ENCODE measurements at places on chromosomes 16 and 17. TPM values are rescaled to one million over a fixed set of nuclear protein-coding genes. Genes with fewer than 3 reads are reported as not detected.

Gene C16orf86
- total RNA-seq: 11.9 TPM

Gene SAMD14
- total RNA-seq: 9.7 TPM

- DNase-seq: no peak
- H3K27ac ChIP-seq: no peak overlapping the region
- no peaks in the 10 kb centered on the region for H3K27me3 ChIP-seq
- H3K4me1 ChIP-seq: no peaks in the 10 kb centered on the region
- no peaks in the 10 kb centered on the region for H3K36me3 ChIP-seq
- H3K4me3 ChIP-seq: no peak overlapping the region
These were observed 33.6 kb upstream of the CPPED1 start for GRCh38 chr16:12837291-12837690.

GRCh38 chr16:67312719-67313118 is 13.8 kb downstream of the KCTD19 start:
- no peaks in the 10 kb centered on the region for H3K36me3 ChIP-seq
- peaks cover 11% of the 10 kb centered on the region for H3K4me1 ChIP-seq
- DNase-seq: no peak
- no peaks in the 10 kb centered on the region for H3K27me3 ChIP-seq
- no peak overlapping the region for H3K4me3 ChIP-seq
- H3K27ac ChIP-seq: no peak overlapping the region

- H3K27me3 ChIP-seq: no peaks in the 10 kb centered on the region
- peaks cover 7% of the 10 kb centered on the region for H3K4me1 ChIP-seq
- no peak overlapping the region for H3K27ac ChIP-seq
- H3K4me3 ChIP-seq: no peak overlapping the region
- no peak for DNase-seq
- no peaks in the 10 kb centered on the region for H3K36me3 ChIP-seq
These were observed 5.5 kb upstream of the KRT19 start for GRCh38 chr17:41533613-41534012.

Gene C16orf78
- not detected for total RNA-seq

DNA sequence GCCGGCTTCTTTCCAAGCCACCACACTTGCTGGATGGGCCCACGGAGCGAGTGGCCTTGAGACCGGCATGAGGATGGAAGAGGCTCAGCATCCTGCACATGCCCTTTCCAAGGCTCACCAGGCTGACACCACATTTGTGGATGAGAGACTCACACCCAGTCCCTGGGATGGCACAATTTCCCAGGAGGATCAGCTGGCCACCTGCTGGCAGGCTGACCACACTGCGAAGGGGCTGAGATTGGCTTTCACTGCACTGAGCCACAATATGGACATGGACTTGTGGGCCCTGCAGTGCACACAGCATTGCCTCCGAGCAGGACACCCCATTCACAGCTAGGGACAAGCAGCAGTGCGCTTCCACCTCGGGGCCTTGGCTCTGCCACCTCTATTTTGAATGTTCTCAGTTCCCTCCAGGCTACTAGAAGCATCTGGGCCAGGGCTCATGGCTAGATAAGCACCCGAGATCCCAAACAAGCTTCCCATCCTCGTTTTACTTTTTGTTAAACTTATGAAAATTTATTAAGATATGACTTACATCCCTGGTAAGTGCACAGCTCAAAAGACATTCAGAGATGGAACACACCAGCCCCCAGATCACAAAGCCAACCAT is 25.3 kb upstream of the KSR1 start:
- no peak for DNase-seq
- no peak overlapping the region for H3K27ac ChIP-seq
- no peaks in the 10 kb centered on the region for H3K36me3 ChIP-seq
- H3K27me3 ChIP-seq: no peaks in the 10 kb centered on the region
- H3K4me3 ChIP-seq: no peak overlapping the region

Gene CCL8
- total RNA-seq: 2.5 TPM

GRCh38 chr16:21100447-21100846 is 50.2 kb downstream of the DNAH3 start:
- no peak overlapping the region for H3K27ac ChIP-seq
- no peaks in the 10 kb centered on the region for H3K36me3 ChIP-seq
- no peak for DNase-seq

DNA sequence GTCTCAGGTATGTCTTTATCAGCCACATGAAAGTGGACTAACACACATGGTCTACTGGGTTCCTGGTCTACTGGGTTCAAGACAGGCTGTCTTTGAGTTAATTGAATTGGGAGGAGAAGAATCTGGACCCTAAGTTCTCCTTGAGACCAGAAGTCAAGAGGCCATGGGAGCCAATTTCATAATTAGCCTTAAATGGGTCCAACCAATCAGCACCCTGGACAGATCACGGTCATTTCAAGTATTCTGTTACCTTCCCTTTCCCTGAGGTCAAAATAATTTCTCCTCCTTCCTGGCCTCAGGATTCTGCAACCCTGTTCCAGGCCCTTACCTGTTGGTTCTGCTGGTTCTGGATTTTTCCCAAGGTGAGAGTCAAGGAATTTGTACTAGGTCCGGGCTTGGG is 23.8 kb downstream of the OSBPL7 start:
- no peak overlapping the region for H3K4me3 ChIP-seq
- H3K27me3 ChIP-seq: no peaks in the 10 kb centered on the region
- H3K36me3 ChIP-seq: no peaks in the 10 kb centered on the region
- H3K27ac ChIP-seq: no peak overlapping the region
- H3K4me1 ChIP-seq: no peaks in the 10 kb centered on the region

GRCh38 chr16:1610899-1611632 is 806 bp downstream of the IFT140 start:
- H3K27ac ChIP-seq: peak overlapping the region; percentile 70
- H3K4me3 ChIP-seq: peak overlapping the region; percentile 88
- no peak for DNase-seq
- no peaks in the 10 kb centered on the region for H3K36me3 ChIP-seq
- H3K27me3 ChIP-seq: no peaks in the 10 kb centered on the region

Gene INCA1
- total RNA-seq: not detected

GRCh38 chr16:76956394-76956793 is 234.6 kb upstream of the MON1B start:
- H3K4me1 ChIP-seq: no peaks in the 10 kb centered on the region
- H3K27ac ChIP-seq: no peak overlapping the region
- H3K4me3 ChIP-seq: no peak overlapping the region
- H3K27me3 ChIP-seq: no peaks in the 10 kb centered on the region

DNA sequence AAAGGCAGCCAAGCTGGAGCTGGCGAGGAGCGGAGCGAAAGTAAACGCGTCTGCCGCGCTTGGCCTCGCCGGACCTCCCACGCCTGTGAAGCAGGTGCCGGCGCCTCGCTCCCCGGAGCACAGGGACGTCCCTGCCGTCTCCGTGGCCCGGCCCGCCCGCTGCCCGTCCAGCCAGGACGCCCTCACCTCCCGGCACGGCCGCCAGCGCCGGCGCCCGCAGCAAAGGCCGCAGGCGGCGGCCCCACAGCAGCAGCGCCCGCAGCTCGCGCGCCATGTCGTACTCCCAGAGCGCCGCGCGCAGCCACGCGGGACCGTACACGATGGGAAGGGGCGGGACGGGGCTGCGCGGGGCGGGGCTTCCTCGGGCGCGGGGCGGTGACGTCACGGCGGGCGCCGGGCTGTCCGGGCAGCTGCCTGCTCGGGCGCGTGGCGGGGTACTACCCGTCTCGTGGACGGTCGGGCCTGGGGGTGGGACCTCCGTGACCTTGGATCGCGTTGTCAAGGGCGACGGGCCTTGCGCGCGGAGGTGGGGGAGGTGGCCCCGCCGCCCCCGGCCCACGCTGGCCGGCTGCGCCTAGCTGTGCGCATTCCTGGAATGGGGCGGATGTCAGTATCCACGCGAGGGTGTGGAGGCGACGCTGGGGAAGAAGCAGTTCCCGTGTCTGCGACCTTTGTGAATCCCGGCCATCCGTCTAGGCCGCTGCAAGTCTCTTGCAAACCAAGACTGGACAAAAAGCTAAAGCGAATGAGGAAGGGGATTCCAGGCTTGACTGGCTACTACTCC is at the start of gene TRAP1:
TSS of gene TRAP1 (minus strand) at position 290 of the 784 bp plus-strand sequence. CDS start at position 274, 16 bp downstream.
- H3K27me3 ChIP-seq: no peaks in the 10 kb centered on the region
- H3K36me3 ChIP-seq: no peaks in the 10 kb centered on the region
- DNase-seq: peak; percentile 51
- H3K4me3 ChIP-seq: peak within 1 kb of the TSS; percentile 81

DNA sequence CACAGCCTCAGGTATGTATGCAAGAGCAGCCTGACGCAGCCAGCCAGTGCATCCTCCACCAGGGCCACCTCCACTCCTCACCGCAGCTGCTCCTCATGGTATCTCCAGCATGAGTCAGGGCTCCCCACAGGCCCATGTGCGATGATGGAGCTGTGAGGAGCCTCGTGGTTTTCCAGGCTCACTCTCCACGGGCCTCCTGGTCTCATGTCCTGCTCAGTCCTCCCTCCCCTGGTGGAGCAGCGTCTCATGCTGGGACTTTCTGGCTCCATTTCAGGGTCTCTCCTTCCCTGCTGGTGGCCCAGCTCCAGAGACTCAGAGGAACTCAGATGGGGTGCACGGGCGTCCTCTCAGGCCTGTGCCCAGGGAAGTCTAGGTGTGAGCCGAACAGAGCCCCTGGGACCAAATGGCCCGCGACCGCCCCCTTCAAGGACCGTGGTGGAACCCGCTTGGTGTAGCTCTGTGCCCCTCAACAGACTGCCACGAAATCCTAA is 70.4 kb downstream of the METRNL start:
- peaks cover 3% of the 10 kb centered on the region for H3K4me1 ChIP-seq
- no peaks in the 10 kb centered on the region for H3K36me3 ChIP-seq
- no peak overlapping the region for H3K27ac ChIP-seq
- no peak overlapping the region for H3K4me3 ChIP-seq
- no peaks in the 10 kb centered on the region for H3K27me3 ChIP-seq
- DNase-seq: no peak

- peak within 1 kb of the TSS; percentile 41 for H3K4me3 ChIP-seq
- no peak for DNase-seq
- H3K4me1 ChIP-seq: peaks cover 3% of the 10 kb centered on the region
- no peaks in the 10 kb centered on the region for H3K36me3 ChIP-seq
- H3K27me3 ChIP-seq: no peaks in the 10 kb centered on the region
These were observed at the start of gene NDRG4 for GRCh38 chr16:58499615-58500351. TSS of gene NDRG4 (plus strand) at chr16:58500143. CDS start at chr16:58500249, 106 bp downstream.

DNA sequence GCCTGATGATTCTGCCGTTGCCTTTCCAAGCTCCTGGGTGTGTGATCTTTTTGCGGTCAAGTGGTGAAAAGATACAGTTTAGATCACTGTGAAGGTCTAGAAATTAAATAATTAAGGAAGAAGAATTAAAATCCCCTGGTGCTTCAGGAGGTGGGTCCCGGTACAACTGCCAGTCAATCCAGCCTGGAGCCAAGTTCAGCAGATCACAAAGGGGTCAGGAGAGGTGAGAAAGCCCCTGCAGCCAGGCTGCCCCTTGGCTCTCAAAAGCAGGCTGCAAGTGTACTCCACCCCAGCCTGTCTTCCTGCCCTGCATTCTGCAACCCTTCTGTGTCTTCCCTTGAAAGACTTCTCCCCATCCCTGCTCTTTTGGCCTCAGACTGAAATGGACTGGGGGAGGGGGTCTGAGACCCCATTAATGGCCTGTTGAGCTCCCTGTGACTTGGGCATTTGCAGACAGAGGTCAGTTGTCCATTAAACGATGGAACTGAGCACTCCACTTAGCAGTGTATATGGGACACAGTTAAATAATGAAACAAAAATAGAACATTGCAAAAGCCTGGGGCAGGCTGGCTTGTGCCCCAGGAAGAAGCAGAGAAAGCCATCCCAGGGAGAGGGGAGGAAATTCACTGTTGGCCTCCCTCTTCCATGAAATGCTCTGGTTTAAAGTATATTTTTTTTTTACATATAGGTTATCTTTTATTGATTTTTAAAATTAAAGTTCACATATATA is 15.1 kb downstream of the CACNG5 start:
- H3K36me3 ChIP-seq: no peaks in the 10 kb centered on the region
- H3K4me3 ChIP-seq: no peak overlapping the region
- H3K27me3 ChIP-seq: no peaks in the 10 kb centered on the region

Gene RAI1
- total RNA-seq: 21.0 TPM

DNA sequence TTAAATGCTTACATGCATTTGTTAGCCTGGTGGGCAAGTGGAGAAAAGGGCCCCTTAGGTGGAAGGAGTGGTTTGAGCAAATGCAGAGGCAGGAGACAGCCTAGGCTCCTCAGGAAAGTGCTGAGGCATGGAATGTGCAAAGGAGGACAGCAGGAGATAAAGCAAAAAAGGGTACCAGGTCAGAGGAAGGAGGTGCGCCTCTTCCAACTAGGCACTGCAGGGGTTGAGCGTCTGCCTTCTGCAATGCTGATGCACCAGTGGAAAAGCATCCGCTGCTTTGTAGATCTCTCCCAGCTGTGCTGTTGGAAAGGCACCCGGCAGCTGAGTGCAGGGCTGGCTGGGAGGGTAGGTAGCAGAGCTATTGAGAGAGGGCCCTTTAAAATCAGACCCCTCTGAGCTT is 287.0 kb upstream of the XYLT1 start:
- no peaks in the 10 kb centered on the region for H3K27me3 ChIP-seq
- no peaks in the 10 kb centered on the region for H3K36me3 ChIP-seq
- no peak overlapping the region for H3K27ac ChIP-seq
- no peaks in the 10 kb centered on the region for H3K4me1 ChIP-seq
- H3K4me3 ChIP-seq: no peak overlapping the region
- DNase-seq: no peak

Gene MSLN
- not detected for total RNA-seq

- H3K27ac ChIP-seq: peak overlapping the region; percentile 93
- no peak overlapping the region for H3K4me3 ChIP-seq
- DNase-seq: no peak
These were observed 85.0 kb downstream of the SNX29 start for GRCh38 chr16:12061336-12062055.

Measured in thoracic aorta (tissue), 2 donors.